ENCODE measurements at places on chromosomes 2 and 18.

- no peak for DNase-seq
Observed at GRCh38 chr2:176112375-176113302, 3.9 kb upstream of the HOXD10 start.

GRCh38 chr2:49490710-49491109 lies 336.4 kb upstream of the FSHR start:
- no peak for DNase-seq

DNA sequence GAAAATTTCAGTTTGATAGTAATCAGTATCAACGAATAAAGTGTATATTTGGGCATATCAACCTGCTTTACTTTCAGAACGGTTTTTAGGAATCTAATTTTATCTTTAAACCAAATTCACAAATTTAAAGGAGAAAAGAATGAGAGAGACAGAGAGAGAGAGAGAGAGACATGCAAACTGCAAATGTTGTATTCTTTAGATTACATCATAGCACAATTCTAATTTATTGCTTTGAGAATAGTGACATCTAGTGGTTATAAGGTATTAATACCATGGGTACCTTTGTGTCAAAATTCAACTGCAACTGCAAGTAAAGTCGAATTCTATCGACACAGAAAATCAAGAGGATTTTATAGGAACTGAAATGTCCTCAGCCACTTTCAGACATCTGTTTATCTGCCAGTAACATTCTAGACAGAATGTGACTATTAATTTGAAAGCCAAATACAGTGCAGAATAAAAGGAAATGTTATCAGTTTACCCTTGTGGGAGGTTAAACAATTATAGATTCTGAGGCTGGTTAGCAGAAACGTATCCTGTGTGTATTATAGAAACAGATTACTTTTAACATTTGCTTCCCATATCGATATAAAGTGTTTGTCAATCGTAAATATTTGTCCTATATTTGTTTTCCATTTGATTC lies 529.8 kb upstream of the VRK2 start:
- peak; percentile 40 for DNase-seq

- peak; percentile 88 for DNase-seq
Observed at GRCh38 chr2:226699321-226699720, 100.3 kb downstream of the IRS1 start.

GRCh38 chr18:79258447-79258846 lies 137.3 kb upstream of the NFATC1 start:
- no peak for DNase-seq

DNA sequence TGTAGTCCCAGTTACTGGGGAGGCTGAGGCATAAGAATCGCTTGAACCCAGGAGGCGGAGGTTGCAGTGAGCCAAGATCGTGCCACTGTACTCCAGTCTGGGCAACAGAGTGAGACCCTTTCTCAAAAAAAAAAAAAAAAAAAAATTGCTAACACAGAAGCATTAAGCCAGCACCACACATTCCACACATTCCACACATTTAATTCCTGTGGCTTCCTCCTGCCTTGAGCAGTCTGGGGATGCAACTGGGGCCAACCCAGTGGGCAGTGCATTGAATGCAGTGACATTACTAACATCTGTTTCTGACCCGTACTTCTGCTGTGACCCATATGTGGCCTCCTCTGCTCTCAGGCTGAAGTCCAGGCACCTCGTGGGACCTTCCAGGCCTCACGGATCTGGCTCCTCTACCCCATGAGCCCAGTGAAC lies 107.0 kb downstream of the BCL2L11 start:
- no peak for DNase-seq

- DNase-seq, result no peak
Observed at GRCh38 chr2:47833516-47833968, 50.6 kb downstream of the MSH6 start.

DNA sequence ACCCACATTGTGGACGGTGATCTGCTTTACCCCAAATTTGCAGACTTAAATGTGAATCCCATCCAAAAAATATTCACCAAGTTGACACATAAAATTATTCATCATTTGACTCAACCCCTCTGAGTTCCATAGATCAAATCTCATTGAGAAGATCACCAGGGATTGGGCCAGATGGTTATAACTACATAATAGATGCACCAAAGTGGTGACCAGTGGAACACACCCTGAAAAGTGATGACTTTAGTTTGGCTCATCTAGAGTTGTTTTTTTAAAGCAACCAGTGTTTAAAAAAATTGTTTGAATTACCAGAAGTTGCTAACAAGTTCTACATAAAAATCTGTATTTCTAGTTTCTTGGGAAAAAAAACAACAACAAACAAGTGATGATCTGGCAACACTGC lies 155.0 kb downstream of the PLCL1 start:
- DNase-seq, result no peak

GRCh38 chr2:138373993-138374408 lies 127.6 kb upstream of the SPOPL start:
- peak; percentile 16 for DNase-seq

- DNase-seq, result no peak
Observed at GRCh38 chr2:9191041-9191481, 15.6 kb upstream of the ASAP2 start.

GRCh38 chr18:1147730-1148129 lies 243.1 kb downstream of the ADCYAP1 start:
- no peak for DNase-seq

DNA sequence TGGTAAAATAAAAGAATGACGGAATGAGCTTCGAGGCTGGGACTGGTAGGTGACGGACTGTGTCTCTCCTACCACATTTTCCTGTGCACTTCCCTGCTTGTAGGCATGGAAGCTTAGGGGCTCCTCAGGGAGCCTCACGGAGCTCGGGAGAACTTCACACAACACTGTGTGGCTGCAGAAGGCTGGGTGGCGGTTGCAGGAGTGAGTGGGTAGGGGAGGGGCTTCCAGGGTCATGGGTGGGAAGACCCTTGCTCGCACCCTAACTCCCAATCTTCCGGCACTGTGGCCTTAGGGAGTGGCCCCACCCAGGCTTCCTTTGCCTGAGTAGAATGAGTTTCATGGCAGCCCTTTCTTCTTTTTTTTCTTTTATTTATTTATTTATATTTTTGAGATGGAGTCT lies 128.6 kb downstream of the INHBB start:
- DNase-seq, result no peak

- peak; percentile 10 for DNase-seq
Observed at GRCh38 chr2:69734035-69734611, 7.8 kb upstream of the ANXA4 start.

GRCh38 chr2:197207598-197207997 lies 103.0 kb downstream of the ANKRD44 start:
- no peak for DNase-seq

DNA sequence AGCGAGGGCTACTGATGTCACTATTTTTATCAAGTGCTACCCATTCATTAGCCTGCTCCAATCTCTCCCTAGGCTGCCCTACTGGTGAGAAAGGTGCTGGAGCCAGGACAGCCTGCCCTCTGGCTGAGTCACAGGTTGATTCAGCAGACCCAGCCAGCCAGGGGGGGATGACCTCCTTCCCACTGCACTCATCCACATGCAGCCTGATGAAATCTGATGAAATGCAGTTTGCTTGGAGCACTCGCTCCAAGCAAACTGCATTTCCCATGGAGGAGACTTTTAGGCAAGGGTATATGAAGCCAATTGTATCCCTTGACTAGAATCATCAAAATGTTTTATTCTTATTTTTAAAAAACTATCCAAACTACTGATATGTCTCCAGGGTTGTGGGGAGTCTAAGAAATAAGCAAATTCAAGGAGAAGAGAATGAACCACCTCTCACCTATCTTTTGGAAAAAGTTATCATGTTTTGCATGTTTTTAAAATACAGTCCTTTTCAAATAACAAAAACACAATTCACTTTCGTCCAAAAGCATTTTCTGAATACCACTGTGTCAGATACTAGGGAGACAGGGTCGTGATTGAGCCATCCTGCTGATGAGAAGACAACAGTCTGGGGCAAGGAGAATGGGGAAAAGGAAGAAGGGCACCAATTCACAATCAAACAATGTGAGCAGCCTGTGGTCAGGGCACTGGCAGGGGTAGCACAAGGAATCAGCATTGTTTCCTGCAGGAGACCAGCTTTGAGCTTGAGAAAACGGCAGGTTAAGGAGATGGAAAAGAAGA lies 128.3 kb downstream of the AFF3 start:
- peak; percentile 63 for DNase-seq

GRCh38 chr2:69384618-69385081 lies 2.4 kb downstream of the GFPT1 start:
- DNase-seq, result no peak

DNA sequence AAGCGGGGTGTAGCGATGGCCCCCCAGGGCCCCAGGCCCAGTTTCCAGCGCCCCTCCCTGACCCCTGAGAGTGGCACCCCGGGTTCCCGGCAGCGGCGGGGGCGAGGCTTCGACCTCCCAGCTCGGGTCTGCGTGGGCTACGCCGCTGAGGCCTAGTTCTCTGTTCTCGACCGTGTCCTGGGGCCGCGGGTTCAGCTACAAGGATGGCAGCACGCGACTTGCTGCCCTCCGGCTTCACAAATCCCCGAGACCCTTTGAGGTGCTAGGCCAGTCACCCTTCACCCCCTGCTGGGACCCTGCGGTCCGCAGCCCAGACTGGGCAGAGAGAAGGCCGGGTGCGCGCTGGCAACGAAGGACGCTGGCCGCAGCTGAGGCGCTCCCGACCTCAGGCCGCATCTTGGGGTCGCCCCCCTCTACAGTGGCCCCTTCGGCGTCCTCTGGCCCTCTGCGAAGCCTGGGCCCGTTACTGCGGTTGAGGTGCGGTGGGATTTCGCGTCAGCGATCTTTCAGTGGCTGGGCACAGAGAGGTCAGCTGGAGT lies 1.2 kb downstream of the OTX1 start:
- DNase-seq, result no peak

GRCh38 chr2:127320067-127320466 lies 26.1 kb upstream of the ERCC3 start:
- no peak for DNase-seq

- no peak for DNase-seq
Observed at GRCh38 chr18:49352321-49352720, 108.1 kb downstream of the DYM start.

- DNase-seq, result no peak
Observed at GRCh38 chr18:36756242-36756641, 72.6 kb downstream of the TPGS2 start.

- no peak for DNase-seq
Observed at GRCh38 chr2:183490914-183491313, 366.7 kb downstream of the NUP35 start.

DNA sequence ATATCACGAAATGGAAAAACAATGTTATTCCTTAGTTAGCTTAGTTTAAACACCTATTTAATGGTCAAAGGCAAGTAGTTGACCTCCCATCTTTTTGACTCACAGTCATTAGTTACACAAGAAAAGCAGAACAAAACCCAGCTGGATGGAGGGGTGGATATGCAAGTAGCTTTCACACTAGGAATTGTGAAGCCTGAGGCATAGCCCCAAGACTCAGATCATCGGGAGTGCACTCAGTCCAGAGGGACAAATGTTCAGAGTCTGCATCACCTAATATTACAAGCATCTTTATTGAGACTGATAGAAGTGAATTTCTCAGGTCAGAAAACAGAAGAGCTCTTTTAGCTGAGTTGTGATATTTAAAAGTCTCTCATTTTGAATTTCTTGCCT lies 15.5 kb upstream of the CPS1 start:
- DNase-seq, result no peak

- no peak for DNase-seq
Observed at GRCh38 chr18:36139245-36139644, 9.5 kb downstream of the ELP2 start.

DNA sequence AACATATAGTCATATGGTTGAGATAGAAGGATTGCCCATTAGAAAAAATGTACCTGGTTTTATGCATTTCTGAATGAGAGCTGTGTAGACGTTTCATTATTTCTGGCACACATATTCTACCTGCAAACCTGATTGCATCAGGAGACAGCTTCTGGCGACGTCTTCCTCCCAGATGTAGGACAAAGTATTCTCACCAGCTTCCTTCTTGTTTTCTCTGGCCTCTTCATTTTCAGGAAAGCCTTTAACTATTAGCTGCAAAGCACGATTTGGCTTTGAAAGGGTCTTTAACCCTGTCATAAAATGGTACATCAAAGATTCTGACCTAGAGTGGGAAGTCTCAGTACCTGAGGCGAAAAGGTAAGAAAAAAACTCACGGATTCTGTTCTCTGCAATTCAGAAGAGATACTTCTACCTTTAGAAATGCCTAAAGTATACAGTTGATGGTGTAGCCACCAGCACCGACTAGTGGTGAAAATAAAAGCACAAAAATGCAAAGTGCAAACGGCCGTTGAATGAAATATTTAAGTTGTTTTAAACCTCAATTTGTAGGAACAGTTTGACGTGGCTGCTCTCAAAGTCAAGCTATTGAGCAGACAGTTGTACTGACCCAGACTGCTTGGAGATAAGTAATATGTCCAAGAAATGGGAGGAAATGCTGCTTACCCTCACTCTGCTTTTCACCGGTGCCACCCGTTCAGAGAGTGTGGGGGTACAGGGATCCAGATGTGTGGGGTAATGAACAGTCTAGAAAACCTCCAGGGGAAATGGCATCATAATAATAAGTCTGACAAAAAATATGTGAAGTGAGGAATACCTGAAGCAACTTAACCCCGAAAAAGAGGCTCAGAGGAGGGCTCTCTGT lies 20.2 kb downstream of the IL18RAP start:
- no peak for DNase-seq

GRCh38 chr2:241560162-241560882 lies 1.8 kb downstream of the BOK start:
- no peak for DNase-seq

GRCh38 chr2:179751163-179751809 lies 110.1 kb downstream of the ZNF385B start:
- DNase-seq, result peak; percentile 29

- DNase-seq, result no peak
Observed at GRCh38 chr2:72210470-72210869, 62.8 kb upstream of the CYP26B1 start.

DNA sequence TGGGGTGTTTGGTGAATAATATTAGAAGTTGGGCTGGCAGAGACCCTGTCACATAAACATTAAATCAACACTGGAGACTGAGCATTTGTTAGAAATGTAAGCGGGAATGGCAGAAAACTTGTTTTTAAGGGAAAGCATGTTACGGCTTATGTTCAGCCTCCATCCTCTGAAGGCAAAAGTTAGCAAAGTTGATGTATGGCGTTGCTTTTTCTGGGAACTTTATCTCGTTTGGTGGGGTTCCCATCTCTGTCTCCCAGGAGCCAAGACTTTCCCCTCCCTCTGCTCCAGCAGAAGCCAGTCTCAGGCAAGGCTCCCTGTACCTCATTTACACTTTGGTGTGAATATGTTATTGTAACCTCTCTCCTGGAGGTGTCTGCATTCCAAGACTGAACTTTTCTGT lies 105.1 kb downstream of the MSH2 start:
- no peak for DNase-seq

DNA sequence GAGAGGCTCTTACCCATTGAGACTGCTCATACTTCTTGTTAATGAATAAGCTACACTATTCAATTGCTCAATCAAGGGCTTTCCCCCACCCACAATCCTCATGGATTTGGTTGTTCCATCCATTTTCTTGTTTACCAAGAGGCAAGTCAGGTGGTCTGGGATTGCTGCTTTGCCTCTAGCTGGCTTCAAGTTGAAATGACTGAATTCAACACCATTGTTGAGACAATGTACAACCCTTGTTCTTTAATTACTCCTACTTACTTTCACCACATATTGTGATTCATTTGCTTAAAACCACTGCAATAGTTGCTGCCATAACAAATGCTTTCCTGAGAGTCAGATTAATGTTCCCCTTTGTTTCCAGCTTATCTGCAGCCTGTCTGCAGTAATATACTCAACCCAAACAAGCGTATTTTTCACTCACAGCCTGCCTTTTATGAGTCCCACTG lies 532.2 kb downstream of the RIT2 start:
- no peak for DNase-seq

All from cerebellum (tissue), 4 donors.